ENCODE measurements at places on chromosomes 6 and 20.

DNA sequence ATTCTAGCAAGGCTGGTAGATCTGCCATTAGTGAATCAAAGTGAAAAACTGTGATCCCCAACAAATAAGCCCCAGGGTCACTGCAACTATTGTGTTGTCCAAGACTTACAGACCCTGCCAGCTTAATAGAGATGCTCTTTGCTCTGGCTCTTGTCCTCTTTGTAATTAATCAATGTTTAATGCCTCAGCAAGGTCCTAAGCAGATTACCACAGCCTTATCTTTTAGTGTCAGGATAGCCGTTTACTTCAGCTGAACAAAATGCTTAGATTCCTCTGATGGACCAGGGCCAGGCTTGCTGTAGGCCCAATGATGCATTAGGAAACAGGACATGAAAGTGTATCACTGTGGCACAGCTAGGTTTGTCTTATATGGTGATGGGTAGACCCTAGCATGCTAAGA is 353.3 kb downstream of the HACE1 start:
- DNase-seq: no peak

GRCh38 chr6:41713159-41713649 is 22.2 kb downstream of the TFEB start:
- no peak for DNase-seq

GRCh38 chr6:106858653-106859092 is 115.9 kb downstream of the CD24 start:
- no peak for DNase-seq

GRCh38 chr6:157233686-157234085 is 89.6 kb downstream of the TMEM242 start:
- no peak for DNase-seq

GRCh38 chr6:46948699-46949098 is 27.0 kb upstream of the ADGRF5 start:
- no peak for DNase-seq

DNA sequence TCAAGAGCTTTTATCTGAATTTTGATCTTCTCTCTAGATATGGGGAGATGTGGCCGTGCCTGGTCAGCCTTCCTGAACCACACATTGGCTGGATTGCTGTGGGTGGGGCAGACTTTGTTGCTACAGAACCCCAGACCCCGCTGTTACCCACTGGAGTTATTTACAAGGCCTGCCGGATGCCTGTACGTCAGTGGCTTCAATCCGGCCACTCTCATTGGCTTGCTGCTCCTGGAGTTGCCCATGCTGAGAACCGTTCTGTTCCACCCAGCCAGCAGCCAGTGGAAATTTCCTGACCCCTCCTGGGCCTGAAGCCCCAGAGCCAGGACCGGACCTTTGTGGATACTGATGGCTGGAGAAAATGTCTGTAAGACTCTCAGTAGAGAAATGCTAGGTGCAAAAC is 101.9 kb downstream of the TFAP2C start:
- DNase-seq: no peak

GRCh38 chr20:46277602-46278001 is 30.7 kb downstream of the CDH22 start:
- DNase-seq: no peak

DNA sequence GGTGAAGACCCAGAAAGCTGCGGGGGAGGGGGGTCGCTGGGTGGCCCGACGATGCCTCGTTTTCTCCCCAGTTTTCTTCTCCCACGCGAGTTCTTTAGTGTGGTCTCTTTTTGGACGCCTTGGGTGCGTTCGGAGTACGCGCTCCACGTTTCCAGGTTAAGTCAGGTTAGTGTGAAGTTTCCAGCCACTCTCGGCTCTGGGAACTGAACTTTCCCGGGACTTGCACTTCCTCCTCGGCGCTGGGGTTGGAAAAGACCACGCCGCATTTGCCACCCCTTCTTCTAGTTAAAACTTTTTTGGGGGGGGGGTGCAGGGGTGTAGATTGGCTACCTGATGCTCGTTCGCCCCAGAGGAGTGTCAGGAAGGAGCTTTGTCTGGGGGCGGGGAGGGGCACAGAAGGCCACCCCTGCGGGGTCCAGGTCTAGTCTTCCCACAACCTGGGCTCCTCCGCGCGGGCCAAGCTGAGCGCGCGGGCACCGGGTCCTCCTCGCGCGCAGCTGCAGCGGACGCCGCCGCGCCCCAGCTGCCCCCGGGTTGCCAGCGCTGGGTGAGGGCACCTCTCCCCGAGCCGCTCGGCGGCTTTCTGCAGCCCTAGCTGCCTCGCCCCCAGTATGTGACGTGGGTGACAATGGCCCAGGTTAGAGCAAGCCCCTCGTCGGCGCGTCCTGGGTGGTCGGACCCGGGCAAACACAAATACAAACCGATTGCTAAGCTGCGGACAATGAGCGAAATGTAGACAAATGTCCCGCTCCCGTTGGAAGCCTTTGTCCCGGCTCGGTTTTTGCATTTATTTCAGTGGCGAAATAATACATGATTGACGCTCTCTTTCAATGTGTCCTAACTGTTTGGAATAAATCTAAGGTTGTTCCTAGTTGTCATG is 1.7 kb upstream of the NKX2-2 start:
- DNase-seq: no peak

- no peak for DNase-seq
These were observed 23.3 kb upstream of the SIRPA start for GRCh38 chr20:1871807-1872458.

- DNase-seq: no peak
These were observed 261.2 kb upstream of the MAN1A1 start for GRCh38 chr6:119610754-119611153.

GRCh38 chr6:71287038-71287437 is 1.6 kb upstream of the OGFRL1 start:
- no peak for DNase-seq

GRCh38 chr20:13735826-13736225 is 48.9 kb downstream of the ESF1 start:
- DNase-seq: no peak

DNA sequence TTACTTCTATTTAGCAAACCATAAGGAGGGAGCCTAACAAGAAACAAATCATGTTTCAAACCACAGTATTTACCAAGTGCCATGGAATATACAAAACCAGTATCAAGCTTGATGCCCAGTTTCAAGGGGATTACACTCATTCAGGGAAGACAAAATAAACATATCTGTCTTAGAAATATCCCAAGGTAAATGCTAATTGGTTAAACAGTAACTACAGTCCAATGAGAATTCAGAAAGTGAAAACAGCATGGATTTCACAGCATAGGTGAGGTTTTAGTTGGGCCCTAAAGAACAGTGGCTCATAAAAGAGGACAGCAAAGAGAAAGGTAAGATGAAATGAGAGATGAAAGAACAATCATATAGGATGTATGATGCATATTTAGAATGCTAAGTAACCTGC is 110.3 kb downstream of the CHD6 start:
- no peak for DNase-seq

DNA sequence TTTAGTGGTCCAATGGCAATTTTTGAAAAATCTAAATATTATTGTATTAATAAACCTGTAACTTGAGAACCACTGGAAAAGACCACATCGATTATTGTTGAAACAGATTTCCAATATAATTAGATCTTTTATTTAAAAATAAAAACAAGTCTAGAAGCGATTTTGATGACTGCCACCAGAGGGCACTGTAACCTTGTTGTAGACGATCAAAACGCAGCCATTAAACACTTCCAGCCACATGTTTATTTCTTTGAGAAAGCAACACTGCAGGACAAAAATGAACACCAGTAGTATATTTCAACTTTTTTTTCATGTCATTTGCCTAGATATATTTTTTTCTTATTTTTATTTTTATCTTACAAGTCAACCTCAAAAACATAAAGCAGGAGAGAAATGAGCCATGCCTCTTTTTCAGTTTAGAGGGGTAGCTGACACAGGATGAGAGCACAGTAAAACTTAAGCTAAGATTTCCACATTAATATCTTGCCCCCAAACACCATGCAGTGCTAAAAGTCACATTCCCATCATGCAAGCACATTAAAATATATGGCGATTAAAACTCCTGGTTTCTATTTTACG is 115.4 kb downstream of the OPRM1 start:
- DNase-seq: peak; percentile 17

- DNase-seq: no peak
These were observed 6.3 kb upstream of the AAR2 start for GRCh38 chr20:36230019-36230418.

- no peak for DNase-seq
These were observed 313.0 kb upstream of the DEFB112 start for GRCh38 chr6:50362706-50363105.

GRCh38 chr6:11779329-11780096 is 910 bp upstream of the ADTRP start:
- no peak for DNase-seq

- DNase-seq: peak; percentile 7
These were observed 2.5 kb downstream of the NPBWR2 start for GRCh38 chr20:64104667-64105451.

DNA sequence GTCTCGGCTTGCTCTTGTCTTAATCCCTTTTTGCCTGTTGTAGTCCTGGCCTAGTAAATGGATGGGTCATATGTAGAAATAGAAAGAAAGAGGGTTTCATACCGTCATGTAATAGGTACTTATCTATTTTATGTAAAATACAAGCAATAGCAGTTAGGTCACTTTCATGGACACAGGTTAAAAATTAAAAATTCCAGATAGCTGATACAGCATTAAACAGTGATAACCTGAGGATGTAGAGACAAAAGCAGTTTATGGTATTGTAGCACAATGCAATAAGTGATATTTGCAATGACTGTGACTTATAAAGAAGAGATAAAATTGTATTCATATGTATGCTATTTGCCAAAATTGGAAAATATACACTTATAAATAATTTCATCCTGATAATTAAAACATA is 96.9 kb downstream of the CCDC170 start:
- no peak for DNase-seq

DNA sequence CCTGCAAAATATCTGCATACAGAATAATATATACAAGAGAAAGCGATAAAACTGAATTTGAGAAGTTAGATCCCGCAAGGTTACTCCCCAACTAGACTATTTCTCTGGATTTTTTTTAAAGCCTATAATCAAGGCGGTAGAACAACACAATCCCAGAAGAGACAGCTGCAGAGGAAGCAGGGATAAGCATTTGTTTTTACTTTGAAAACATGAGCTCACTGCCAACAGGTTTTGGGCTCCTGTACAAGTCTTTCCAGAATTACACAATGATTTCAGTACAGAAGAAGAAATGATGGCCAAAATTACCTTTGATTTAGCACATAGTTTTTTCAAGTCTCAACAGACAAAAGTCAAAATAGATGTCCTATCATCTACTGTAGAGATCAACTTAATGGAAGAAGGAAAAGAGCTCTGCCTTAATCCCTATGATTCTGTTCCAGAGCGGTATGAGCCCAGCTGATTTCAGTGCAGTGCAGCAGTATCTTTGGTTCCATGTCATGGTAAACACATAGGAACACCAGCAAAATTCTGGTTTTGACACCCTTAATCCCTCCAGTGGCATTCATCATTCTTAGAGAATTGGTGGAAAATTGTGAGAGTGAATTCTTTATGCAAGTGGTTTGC is 304.3 kb downstream of the HDGFL1 start:
- DNase-seq: no peak

GRCh38 chr6:157412791-157413190 is 31.8 kb downstream of the ZDHHC14 start:
- DNase-seq: no peak

- no peak for DNase-seq
These were observed 49.0 kb downstream of the SIM1 start for GRCh38 chr6:100415768-100416167.

DNA sequence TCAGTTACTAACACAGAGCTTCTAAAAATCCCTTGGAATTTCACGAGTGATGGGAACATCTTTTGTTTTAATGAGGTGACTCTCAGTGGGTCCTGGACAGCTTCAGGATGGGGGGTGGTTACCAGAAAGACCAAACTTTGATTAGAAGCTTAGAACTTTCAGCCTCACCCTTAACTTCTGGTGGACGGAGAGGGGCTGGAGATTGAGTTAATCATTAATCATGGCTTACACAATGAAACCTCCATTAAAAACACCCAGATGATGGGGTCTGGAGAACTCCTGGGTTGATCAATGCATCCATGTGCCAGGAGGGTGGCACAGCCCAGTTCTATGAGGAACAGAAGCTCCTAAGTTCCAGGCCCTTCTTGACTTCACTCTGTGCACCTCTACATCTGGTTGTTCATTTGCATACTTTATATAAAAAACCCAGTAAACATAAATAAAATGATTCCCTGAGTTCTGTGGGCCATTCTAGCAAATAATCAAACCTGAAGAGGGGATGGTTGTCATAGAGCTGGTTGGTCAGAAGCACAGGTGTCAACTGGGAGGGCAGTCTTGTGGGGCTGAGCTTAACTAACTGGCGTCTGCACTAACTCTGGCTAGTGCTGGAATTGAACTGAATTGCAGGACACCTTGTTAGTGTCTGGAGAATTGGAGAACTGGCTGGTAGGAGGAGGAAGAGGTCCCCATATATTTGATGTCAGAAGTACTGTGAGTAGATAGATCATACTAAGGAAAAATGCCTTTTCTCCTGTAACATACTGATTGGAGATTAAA is 10.3 kb downstream of the RMND1 start:
- no peak for DNase-seq

GRCh38 chr6:70277470-70277869 is 25.4 kb downstream of the COL9A1 start:
- DNase-seq: no peak

GRCh38 chr20:20547221-20547875 is 165.1 kb downstream of the RALGAPA2 start:
- DNase-seq: no peak

GRCh38 chr20:6081236-6081635 is 27.4 kb upstream of the LRRN4 start:
- no peak for DNase-seq

- no peak for DNase-seq
These were observed 394.6 kb upstream of the JARID2 start for GRCh38 chr6:14851281-14851680.

GRCh38 chr6:134544737-134545136 is 226.8 kb upstream of the SGK1 start:
- DNase-seq: no peak

DNA sequence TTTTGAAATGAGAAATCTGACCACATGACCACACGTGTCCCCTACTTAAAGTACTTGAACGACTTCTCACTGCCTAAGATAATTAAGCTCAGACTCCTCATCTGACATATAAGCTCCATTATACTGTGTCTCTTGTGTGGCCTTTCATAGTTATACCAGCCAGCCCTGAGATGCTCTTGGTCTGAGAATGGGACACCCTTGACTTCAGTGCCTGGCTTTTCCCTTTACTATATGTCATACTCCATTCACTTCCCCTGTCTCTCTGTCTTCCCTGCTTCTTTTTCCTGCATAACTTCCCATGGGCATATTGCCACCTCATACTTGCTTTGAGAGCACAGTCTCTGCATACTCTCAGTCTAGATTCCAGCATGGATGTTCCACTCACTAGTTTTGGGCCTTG is 53.4 kb upstream of the TINAG start:
- DNase-seq: no peak

- DNase-seq: no peak
These were observed 43.9 kb upstream of the SRF start for GRCh38 chr6:43127180-43127579.
